CD4-positive, alpha-beta memory T cell (primary cell): ENCODE measurements at places on chromosomes 12 and 14. TPM values are rescaled to one million over a fixed set of nuclear protein-coding genes. Genes with fewer than 3 reads are reported as not detected.
A peak's percentile ranks its signal among the peaks of the same experiment; 100 is the strongest.

Gene PKP2
- polyA plus RNA-seq = 0.65 TPM

Gene C1S
- not detected for polyA plus RNA-seq

Gene TMPRSS12
- polyA plus RNA-seq = not detected

Gene MGP
- not detected for polyA plus RNA-seq

Gene SLC2A14
- not detected for polyA plus RNA-seq

Gene COL2A1
- polyA plus RNA-seq = not detected

Gene GLIPR1L1
- not detected for polyA plus RNA-seq

Gene REC8
- polyA plus RNA-seq = 2.8 TPM

Gene OVCH1
- polyA plus RNA-seq = not detected

Gene LRRC43
- not detected for polyA plus RNA-seq

Gene AICDA
- not detected for polyA plus RNA-seq

DNA sequence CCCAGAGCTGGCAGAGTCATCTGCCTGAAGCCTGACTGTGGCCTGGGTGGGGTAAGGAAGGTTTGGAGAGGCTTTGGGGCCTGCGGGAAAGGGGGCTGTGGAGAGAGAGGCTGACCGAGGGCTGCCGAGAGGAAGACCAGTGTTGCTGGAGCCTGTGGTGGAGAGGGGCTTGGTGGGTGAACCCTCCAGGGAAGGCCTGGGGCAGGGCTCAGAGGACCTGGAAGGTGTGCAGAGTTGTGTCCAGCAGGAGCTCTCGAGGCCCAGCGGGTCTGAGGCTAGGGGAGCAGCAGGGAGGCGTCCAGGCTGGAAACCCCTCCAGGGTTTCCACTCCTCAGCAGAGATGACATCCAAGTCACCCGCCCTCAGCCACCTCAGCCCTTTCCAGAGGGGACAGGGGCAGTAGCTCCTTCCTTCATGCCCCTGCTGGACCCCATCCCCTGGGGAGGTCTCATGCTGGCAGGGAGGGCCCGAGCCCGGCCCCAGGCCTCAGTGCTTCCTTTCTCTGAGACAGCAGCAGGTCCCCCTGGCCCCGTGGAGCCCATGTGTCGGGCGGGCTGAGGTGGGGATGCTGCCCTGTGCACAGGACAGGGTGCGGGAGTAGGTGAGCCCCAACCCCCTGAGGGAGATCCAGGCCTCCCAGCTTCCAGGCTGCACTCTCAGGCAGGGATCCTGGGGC is 8.4 kb downstream of the CEP170B start:
- no peaks in the 10 kb centered on the region for H3K36me3 ChIP-seq
- no peaks in the 10 kb centered on the region for H3K27me3 ChIP-seq
- DNase-seq = no peak
- H3K27ac ChIP-seq = no peak overlapping the region

DNA sequence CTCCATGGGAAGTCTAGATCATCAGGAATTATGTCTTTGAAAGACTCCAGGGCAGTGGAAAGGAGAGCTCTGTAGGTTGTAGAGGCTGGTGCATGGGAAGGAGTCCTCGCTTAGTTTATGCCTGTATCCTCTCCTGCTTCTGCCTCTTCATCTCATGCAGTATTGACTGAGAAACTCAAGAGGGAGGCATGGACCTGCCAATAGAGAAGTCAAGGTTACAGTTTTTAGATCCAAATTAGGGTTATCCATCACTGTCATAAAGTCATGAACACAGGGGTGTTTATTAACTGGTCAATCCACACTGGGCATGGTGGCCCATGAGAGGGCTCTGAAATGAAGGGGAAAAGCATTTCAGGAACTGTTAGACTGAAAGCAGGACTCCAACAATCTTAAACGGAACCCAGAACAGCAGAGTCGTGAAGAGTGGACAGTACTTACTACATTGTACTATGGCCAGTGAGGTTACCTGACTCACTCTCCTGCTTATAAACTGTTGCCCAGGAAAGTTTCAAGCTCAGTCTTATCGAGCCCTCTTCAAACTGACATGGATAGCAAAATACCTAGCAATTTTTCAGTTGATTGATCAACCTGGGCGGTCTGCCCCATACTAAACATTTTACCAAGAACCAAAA is 30.1 kb upstream of the DHRS7 start:
- no peaks in the 10 kb centered on the region for H3K4me1 ChIP-seq
- no peak for DNase-seq
- H3K27ac ChIP-seq = no peak overlapping the region
- H3K36me3 ChIP-seq = no peaks in the 10 kb centered on the region
- H3K4me3 ChIP-seq = no peak overlapping the region
- no peaks in the 10 kb centered on the region for H3K27me3 ChIP-seq

DNA sequence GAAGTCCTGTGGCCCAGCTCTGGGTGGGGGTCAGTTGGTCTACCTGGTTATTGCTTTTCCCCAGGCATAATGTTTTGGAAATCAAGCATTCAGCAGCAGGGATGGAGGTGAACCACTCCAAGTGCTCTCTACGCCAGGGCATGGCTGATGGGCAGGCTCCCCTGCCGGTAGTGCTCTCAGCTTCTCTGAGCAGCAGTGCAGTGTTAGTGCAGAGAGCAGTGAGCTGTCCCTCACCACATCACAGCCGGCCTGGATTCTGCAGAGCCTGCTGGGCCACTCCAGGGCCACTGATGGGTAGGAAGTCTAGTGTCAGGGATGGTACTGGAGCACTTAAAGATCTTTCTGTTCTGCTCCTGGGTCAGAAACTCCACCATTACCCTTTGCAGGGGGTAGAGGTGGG is 151.1 kb downstream of the CALM1 start:
- H3K4me1 ChIP-seq = no peaks in the 10 kb centered on the region
- no peak for DNase-seq
- no peaks in the 10 kb centered on the region for H3K27me3 ChIP-seq
- H3K36me3 ChIP-seq = no peaks in the 10 kb centered on the region
- no peak overlapping the region for H3K27ac ChIP-seq

DNA sequence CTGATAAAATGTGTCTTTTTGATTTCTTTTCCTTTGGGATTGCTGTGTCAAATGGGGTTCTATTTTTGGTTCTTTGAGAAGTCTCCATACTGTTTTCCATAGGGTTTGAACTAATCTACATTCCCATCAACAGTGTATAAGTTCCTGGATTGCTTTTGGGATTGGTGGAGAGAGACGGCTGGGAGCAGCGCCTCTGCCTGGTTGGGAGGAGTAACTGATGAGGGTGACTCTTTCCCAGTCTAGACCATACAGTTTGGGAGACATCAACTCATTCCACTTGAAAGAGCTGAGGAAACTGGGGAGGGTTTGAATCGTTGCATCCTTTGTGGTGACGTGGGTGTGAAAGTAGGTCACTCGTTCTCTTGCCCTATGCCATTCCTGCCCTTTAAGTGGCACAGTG is 42.3 kb upstream of the KCNA1 start:
- no peak overlapping the region for H3K4me3 ChIP-seq
- DNase-seq = no peak
- no peaks in the 10 kb centered on the region for H3K4me1 ChIP-seq

DNA sequence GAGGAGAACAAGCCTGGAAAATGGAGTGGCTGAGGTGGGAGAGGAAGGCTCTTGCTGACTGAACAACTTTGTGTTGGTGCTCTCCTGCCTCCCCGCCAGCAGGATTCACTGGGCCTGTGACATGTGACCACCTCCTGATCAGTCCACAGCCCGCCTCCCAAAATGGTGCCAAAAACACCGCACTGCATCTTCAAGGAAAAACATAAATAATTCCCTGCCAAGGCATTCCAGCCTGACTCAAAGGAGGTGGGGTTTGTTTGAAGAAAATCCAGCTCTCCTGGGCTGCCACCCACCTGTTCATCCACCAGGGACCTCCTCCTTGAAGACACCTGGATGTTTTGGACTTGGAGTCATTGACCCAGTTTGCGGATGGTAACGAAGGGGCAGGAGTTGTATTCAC is 83.8 kb upstream of the PIWIL1 start:
- no peak overlapping the region for H3K4me3 ChIP-seq
- H3K4me1 ChIP-seq = no peaks in the 10 kb centered on the region
- no peak overlapping the region for H3K27ac ChIP-seq

DNA sequence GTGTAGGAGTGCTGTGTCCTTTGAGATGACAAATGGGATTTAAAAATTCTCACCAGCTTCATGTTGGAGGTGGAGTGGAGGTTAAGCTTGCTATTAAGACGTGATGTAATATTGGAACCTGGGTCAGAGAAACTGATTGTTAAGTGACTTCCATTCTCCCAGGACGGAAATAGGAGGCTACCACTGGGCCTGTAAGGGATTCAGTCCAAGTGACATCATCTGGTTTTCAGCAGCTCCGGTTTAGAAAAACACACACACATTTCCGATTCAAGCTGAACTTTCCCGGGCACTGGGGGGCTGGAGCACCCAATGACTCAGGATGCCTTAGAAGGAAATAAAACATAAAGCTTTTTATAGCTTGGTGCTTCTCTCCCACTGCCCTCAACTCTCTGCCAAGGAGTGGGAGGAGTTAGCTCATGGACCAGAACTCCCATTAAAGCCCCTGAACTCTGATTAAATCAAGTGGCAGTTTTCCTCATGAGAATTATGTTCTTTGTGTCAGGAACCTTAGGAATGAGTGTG is 12.4 kb downstream of the CALM1 start:
- H3K4me3 ChIP-seq = no peak overlapping the region
- H3K27ac ChIP-seq = no peak overlapping the region
- H3K4me1 ChIP-seq = no peaks in the 10 kb centered on the region
- peaks cover 25% of the 10 kb centered on the region for H3K36me3 ChIP-seq

- no peak overlapping the region for H3K4me3 ChIP-seq
- no peak for DNase-seq
- no peaks in the 10 kb centered on the region for H3K36me3 ChIP-seq
- no peak overlapping the region for H3K27ac ChIP-seq
These were observed 745.7 kb downstream of the DIO2 start for GRCh38 chr14:79465651-79466050.

GRCh38 chr14:23294734-23295561 is 7.7 kb downstream of the PPP1R3E start:
- DNase-seq = peak; percentile 74
- H3K36me3 ChIP-seq = no peaks in the 10 kb centered on the region
- peaks cover 20% of the 10 kb centered on the region for H3K4me1 ChIP-seq

GRCh38 chr14:50530794-50531365 is 1.5 kb downstream of the MAP4K5 start:
- H3K27ac ChIP-seq = peak overlapping the region; percentile 69
- no peaks in the 10 kb centered on the region for H3K27me3 ChIP-seq
- H3K4me3 ChIP-seq = no peak overlapping the region
- peaks cover 46% of the 10 kb centered on the region for H3K4me1 ChIP-seq
- DNase-seq = no peak

- H3K36me3 ChIP-seq = no peaks in the 10 kb centered on the region
- peaks cover 22% of the 10 kb centered on the region for H3K4me1 ChIP-seq
- no peaks in the 10 kb centered on the region for H3K27me3 ChIP-seq
- no peak for DNase-seq
These were observed 2.7 kb upstream of the PACS2 start for GRCh38 chr14:105311838-105312237.

- H3K27ac ChIP-seq = peak overlapping the region; percentile 73
- DNase-seq = no peak
- H3K4me1 ChIP-seq = peaks cover 34% of the 10 kb centered on the region
- H3K36me3 ChIP-seq = no peaks in the 10 kb centered on the region
These were observed 495 bp downstream of the ADIPOR2 start for GRCh38 chr12:1691123-1692007.

DNA sequence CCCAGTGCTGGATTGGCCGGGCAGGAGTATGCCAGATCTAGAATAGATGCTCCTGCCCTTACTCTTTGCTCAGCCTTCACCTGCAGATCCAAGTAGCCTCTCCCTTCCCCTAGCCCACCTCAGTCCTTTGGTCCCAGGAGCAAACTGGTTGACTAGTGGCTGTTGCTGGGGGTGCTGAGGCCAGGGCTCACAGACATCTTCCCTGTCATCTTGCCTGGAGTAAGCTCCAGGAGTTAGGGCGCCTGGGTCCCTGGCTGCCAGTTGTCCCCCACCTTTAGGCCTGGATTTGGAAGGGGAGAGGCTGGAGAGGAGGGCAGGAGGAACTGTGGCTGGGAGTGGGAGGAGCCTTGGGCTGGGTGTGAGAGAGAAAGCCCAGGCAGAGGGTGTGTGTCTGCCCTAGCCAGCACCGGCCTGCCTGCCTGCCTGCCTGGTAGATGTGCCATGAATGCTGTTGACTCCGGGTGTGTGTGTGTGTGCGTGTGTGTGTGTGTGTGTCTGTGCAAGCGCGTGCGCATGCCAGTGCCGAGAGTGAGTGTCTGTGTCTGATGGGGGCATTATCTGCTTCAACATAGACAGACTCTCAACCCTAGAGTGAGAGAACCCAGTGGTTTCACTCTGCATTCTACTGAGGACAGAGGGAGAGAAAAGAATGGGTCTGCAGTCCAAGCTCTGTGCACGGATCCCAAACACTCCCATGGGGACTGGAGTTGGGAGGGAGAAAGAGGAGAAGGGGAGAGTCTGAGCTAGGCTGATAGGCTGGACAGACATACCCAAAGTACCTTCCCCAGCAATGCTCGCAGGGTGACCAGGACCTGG is 845 bp upstream of the RARG start:
- H3K27me3 ChIP-seq = no peaks in the 10 kb centered on the region
- H3K4me1 ChIP-seq = peaks cover 92% of the 10 kb centered on the region
- H3K4me3 ChIP-seq = peak overlapping the region; percentile 90
- peaks cover under 1% of the 10 kb centered on the region for H3K36me3 ChIP-seq

DNA sequence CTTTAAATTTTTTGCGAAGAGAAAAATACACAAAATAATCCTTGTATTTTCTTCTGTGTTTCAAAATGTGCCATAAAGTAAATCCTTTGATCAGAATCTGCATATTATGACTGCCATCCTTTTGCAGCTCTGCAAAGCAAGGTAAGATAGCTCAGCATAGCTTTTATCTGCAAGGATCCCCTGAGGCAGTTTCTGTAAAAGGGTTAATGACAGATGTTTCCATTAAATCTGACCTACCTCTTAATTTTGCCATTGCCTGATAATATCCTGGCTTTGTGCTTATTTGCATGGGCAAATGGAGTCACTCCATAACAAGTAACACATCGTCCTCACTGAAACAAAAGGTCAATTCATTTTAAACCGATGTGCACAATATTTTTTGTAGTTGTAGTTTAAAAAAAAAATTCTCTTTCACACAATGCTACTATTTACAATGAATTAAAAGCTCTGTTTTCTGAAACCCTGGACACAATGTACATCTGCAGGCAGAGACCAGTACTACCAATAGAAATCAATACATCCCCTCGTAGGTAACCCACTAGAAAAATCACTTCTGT is 108.5 kb upstream of the SOX5 start:
- H3K27ac ChIP-seq = no peak overlapping the region
- DNase-seq = no peak
- no peaks in the 10 kb centered on the region for H3K27me3 ChIP-seq
- no peaks in the 10 kb centered on the region for H3K4me1 ChIP-seq
- no peak overlapping the region for H3K4me3 ChIP-seq

GRCh38 chr12:3055026-3055703 is 22.0 kb upstream of the TSPAN9 start:
- no peaks in the 10 kb centered on the region for H3K36me3 ChIP-seq
- H3K27ac ChIP-seq = no peak overlapping the region
- H3K27me3 ChIP-seq = no peaks in the 10 kb centered on the region
- H3K4me3 ChIP-seq = no peak overlapping the region
- no peaks in the 10 kb centered on the region for H3K4me1 ChIP-seq

GRCh38 chr12:1073652-1074051 is 82.6 kb downstream of the ERC1 start:
- no peak for DNase-seq
- no peaks in the 10 kb centered on the region for H3K4me1 ChIP-seq
- H3K27me3 ChIP-seq = no peaks in the 10 kb centered on the region
